ENCODE measurements at places on chromosomes 3 and 15.

GRCh38 chr15:99486371-99487336, 79.1 kb upstream of the MEF2A start:
- DNase-seq = no peak

DNA sequence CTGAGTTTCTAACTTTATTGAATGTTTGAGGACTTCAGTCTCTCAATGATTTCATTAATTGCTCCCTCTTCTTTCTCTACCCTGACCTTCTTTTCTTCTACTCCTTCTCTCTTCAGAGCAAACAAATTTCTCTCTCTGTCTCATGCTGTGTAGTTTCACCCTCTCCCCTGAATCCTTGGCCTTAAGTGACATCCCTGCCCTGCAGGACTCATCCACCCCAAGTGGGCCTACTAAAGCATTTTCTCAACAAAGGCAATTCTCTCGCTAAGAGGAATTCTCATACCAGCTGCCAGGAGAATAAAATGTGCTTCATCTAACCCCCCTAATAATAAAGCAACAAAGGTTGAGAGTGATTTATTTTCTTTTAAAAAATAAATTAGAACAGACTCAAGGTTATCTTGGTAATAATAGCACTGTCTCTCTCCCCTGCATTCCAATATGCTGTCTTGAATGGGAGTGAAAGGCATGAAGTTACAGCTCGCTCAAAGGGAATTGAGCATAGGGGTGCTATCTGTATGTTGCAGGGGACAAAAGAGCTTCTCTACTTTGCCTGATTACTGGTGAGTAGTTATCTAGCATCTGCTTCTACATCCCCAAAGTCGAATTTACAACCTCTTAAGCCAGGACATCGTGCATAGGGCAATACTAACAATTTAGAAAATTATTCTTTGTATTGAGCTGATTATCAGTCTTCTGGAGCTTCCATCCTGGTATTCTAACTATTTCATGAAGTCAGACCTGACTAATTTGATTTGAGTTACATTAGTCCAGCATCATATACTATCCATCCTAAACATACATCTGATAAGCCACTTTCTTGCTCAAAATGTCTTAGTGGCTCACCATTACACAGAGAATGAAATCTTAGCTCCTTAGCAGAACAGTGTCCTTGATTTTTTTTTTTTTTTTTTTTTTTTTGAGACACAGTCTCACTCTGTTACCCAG, 76.9 kb upstream of the DNAJC19 start:
- no peak for DNase-seq

- no peak for DNase-seq
These were observed 170.1 kb downstream of the NSUN3 start for GRCh38 chr3:94232921-94233320.

GRCh38 chr3:60202052-60202726, 1049.1 kb downstream of the FHIT start:
- no peak for DNase-seq

GRCh38 chr3:13161771-13162535, 88.7 kb upstream of the IQSEC1 start:
- DNase-seq = no peak

DNA sequence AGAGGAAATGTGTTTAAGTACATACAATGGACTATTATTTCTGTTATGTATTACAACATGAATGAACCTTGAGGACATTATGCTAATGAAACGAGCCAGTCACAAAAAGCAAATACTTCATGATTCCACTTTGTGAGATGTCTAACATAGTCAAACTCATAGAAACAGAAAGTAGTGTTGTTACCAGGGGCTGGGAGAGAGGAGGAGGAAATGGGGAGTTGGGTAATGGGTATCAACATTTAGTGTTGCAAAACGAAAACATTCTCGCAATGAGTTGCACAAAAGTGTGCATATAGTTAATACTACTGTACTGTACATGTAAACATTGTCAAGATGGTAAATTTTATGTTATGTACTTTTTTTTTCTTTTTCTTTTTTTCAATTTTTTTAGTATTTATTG, 194.3 kb downstream of the IL5RA start:
- DNase-seq = no peak

DNA sequence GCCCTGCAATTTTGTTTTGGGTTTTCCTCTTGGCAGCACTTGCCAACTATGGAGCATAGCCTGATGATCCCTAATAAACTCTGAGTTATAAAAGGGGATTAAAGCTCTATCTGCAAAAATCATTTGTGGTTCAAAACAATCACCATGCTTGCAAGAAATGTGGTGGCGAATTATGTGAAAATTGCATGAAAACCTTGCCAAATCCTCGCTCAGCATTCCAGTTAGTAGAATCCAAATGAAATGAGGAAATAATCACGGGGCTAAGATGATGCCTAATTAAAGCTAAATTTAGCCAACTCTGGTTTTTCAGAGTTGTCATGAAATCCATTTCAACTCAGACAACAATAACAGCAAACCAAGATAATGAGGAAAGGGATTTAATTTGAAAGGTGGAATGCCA, 73.0 kb upstream of the PROK2 start:
- no peak for DNase-seq

- DNase-seq = no peak
These were observed 28.7 kb downstream of the ATP1B3 start for GRCh38 chr3:141905129-141905528.

DNA sequence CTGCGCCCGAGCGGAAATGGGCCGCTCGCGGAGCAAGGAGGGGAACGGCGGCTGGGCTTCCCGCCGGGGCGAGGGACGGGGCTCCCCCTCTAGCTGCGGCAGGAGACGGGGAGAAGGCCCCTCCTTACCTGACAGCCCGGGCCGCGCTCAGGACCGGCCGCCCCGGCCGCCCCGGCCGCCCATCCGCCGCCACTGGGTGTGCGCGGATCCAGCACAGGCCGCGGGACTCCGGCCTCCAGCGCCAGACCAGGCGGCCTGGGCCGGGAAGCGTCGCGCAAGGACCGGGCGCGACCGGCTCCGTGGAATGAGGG, 296 bp downstream of the TPRA1 start:
- DNase-seq = no peak
